Stimulated activated CD8-positive, alpha-beta memory T cell treated with anti-CD3 and anti-CD28 coated beads, Interleukin-15, amount 100 ng/mL, for 4 hours (primary cell): ENCODE measurements at places on chromosomes 3 and 15.

DNA sequence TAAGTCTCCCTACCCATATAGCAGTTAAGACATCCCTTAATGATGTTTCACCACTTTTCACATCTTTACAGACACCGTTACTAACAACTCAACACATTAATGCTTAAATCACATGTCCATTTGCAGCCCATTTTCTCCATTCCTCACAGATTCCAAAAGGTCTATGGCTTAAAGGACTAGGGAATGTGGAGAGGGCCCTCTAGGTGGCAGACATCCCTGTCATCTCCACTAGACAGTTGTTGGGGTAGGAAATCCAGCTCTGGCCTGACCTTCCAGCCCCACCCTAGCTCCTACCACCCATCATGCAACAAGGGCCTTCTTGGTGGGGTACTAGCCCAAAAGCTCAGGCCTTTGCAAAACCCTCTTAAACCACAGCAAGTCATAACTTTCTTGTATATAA is 25.2 kb downstream of the CPEB1 start:
- DNase-seq = no peak

- no peak for DNase-seq
These were observed 27.4 kb downstream of the NKIRAS1 start for GRCh38 chr3:23889386-23889785.

DNA sequence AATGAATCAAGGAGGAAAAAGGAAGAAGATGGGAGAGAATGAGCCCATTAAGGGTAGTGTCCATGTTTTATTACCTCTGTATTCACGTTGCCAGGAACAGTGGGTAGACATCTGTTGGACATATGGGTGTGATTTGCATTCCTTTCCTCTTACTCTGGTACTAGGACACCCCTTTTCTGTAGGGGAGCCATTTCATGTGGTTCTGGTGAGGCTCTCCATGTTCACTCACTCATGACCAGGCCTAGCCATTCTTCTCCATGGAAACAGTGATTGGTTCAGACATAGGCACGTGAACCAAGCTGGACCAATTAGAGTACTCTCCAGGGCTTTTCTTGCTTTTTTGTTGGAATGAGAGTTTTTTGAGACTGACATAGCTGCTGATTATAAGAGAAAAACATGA is 39.6 kb upstream of the PDCD6IP start:
- no peak for DNase-seq

DNA sequence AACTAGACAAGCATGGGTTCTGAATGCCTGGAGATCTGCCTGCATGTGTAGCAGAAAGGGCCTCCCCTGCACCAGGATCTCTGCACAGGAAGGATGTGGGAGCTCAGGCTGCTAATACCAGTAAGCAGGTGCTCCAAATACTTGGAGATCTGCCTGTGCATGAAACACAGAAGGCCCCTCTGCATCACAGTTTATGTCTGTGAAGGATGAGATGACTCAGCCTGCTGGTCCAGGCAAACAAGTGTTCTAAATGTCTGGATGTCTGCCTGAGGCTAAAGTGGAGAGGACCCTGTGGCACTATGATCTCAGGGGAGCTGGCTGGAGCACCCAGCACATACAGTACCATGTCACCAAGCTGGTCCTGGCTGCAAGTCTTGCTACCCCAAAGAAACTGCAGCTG is 678.8 kb downstream of the MCTP2 start:
- no peak for DNase-seq

DNA sequence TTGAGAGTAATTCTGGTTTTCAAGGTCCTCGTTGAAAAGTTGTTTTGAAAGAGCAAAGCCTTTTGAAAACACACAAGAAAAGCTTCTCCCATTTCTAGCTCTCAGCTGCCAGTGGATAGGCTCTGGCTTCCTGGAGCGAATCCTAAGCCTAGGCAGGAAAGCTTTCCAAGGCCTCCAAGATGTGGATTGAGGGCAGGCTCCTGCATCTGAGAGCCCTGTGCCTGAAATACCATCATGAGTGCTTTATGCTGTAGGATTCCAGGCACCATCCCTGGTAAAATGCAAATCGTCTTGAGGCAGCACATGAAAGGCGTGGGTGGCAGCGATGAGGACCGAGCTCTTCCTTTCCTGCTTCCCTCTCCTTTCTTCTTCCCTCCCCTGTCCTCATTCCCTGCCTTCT is 60.7 kb upstream of the CORO2B start:
- DNase-seq = no peak

DNA sequence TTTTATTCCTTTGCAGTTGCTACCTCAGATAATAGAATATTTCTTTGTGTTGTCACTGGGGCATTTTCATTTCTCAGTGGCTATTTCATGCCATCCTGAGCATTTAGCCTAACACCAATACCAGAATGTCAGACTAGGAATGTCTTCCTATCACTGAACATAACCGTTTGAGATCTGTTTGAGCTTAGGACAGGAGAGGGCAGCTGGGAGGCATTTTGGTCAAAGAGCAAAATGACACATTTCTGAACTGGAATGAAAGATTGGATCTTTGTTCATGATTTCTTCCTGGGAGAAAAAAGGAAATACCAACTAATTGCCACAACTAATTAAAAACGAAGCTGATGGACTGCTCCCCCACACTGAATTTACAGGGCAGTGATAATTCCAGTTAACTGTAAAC is 921.3 kb upstream of the NR2F2 start:
- no peak for DNase-seq

DNA sequence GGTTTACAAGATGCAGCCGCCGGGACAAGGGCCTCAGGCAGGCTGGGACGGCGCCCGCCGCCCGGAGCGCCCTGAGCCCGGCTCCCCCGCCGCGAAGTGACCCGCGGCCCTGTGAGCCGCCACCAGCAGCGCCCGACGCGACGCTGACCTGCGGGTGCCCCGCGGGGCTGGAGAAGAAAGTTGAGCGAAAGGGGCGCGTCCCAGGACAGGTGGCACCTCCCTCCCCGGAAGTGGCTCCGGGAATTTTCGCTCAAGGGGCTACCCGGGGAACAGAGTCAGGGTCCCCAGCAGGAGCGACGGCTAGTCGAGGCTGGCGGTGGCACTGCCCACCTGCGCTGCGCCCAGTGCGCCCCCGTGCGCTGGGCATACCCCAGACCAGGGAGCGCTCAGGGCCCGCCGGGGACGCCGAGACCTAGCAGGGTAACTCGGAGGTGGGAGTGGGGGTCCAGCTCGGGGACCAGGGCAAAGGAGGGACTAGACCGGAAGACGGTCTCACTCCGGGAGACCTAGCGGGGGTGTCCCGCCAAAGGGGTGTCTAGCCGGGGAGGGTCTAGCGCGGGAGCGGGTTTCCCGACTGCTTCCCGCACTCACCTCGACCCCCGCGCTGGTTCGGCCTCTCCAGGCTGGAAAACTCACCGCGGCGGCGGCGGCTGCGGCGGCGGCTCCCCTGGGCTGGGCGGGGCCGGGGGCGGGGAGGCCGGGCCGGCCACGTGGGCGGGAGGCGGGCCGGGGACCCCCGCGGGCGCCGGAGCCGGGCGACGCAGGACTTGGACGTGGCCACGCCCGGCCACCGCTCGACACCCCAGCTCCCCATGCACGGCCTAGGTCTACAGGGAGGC is 18.4 kb downstream of the SPATA12 start:
- no peak for DNase-seq

GRCh38 chr3:111594205-111594604 is 941 bp downstream of the ZBED2 start:
- no peak for DNase-seq

DNA sequence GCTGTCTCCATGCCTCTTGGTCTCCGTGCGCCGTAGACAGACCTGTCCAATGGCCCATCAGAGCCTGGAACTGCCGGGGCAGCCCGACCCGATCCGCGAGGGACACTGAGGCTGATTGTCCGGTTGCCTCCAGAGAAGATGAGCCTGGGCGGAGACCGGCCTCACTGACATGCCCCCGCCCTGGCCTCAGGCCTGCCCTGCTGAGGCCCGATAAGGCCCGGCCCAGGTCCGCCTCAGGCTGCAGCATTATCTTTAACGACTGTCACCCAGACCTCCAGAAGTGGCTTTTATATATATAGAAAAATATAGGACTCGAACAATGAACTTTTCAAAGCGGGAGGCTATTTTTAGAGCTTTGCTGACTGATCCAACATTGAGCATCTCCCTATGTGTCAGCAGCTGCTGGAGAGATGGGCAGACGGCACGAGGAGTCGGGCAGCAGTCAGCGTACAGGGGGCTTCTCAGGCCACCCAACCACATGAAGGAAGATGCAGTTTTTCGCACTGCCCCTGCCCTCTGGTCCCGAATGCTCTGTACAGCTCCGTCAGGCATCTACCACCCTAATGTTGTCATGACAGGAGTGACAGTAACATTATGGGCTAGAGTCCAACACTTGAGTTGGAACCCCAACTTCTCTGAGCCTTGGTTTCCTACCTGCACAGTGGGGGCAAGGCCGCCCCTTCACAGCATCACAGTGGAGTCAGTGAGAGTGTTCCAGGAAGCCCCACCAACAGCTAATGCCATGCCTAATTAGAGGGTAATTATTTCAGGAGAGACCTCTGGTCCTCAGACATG is 112.0 kb upstream of the RPL32 start:
- no peak for DNase-seq
